ENCODE measurements at places on chromosomes 1 and 21. TPM values are rescaled to one million over a fixed set of nuclear protein-coding genes. Genes with fewer than 3 reads are reported as not detected.

Gene PUSL1
- total RNA-seq: 24.4 TPM

Gene UMODL1
- total RNA-seq: 0.21 TPM

GRCh38 chr1:64473367-64473766 lies 3.4 kb downstream of the CACHD1 start:
- DNase-seq: no peak
- H3K27ac ChIP-seq: no peak overlapping the region
- no peak overlapping the region for H3K4me3 ChIP-seq
- H3K4me1 ChIP-seq: peaks cover 9% of the 10 kb centered on the region
- peaks cover 35% of the 10 kb centered on the region for H3K27me3 ChIP-seq
- peaks cover 2% of the 10 kb centered on the region for H3K36me3 ChIP-seq

- H3K4me1 ChIP-seq: peaks cover 2% of the 10 kb centered on the region
- DNase-seq: peak; percentile 5
- H3K27ac ChIP-seq: no peak overlapping the region
- peaks cover 37% of the 10 kb centered on the region for H3K27me3 ChIP-seq
- H3K4me3 ChIP-seq: peak overlapping the region; percentile 41
Observed at GRCh38 chr21:46098303-46099141, 610 bp downstream of the COL6A2 start.

DNA sequence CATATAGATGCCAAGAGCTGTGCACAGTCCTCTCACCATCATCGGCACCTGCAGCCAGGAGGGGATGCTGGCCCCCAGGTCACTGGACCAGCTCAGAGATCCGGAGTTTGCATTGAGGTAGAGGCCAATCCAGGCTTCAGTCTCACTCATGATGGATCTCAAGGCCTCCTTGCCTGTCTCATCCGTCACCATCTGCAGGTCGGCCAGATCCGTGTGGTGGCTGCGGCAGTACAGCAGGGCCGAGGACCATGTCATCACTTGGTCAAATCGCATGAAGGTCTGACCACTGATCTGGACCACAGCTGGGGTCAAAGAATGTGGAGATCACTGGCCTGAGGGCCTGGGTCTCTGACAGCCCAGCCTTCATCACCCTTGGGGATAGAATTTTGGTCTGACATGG lies 6.6 kb downstream of the CLEC20A start:
- H3K4me3 ChIP-seq: no peak overlapping the region
- no peaks in the 10 kb centered on the region for H3K4me1 ChIP-seq
- H3K27me3 ChIP-seq: peaks cover 11% of the 10 kb centered on the region

GRCh38 chr1:206708058-206708457 lies 23.4 kb downstream of the MAPKAPK2 start:
- H3K4me3 ChIP-seq: no peak overlapping the region
- H3K4me1 ChIP-seq: peaks cover 84% of the 10 kb centered on the region
- DNase-seq: no peak
- peaks cover 3% of the 10 kb centered on the region for H3K36me3 ChIP-seq

DNA sequence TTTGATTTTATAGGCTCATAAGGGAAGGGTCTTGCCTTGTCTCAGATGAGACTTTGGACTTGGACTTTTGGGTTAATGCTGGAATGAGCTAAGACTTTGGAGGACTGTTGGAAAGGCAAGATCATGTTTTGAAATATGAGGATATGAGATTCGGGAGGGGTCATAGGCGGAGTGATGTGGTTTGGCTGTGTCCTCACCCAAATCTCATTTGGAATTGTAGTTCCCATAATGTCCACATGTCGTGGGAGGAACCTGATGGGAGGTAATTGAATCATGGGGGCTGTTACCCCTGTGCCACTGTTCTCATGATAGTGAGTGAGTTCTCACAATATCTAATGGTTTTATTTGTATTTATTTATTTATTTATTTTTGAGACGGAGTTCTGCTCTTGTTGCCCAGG lies 6.9 kb upstream of the CSDE1 start:
- no peaks in the 10 kb centered on the region for H3K4me1 ChIP-seq
- peaks cover 7% of the 10 kb centered on the region for H3K36me3 ChIP-seq
- no peak overlapping the region for H3K27ac ChIP-seq
- no peaks in the 10 kb centered on the region for H3K27me3 ChIP-seq

DNA sequence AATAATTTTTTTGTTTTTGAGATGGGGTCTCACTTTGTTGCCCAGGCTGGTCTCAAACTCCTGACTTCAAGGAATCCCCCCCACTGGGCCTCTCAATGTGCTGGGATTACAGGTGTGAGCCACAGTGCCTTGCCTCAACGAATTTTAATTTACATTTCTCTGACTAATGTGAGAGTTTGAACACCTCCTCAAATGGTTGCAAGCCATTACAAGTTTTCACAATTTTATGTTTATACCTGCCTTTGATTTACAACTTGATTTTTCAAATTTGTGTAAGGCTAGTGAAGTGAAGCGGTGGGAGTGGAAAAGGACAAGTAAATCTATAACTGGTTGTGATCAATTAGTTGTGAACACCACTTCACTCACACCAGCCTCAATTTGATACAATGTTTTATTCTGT lies 8.9 kb upstream of the RHBDL2 start:
- no peak for DNase-seq
- H3K36me3 ChIP-seq: no peaks in the 10 kb centered on the region
- peaks cover 9% of the 10 kb centered on the region for H3K4me1 ChIP-seq
- peaks cover 4% of the 10 kb centered on the region for H3K27me3 ChIP-seq

- H3K4me1 ChIP-seq: peaks cover 14% of the 10 kb centered on the region
- no peaks in the 10 kb centered on the region for H3K27me3 ChIP-seq
- no peak for DNase-seq
- peaks cover 16% of the 10 kb centered on the region for H3K36me3 ChIP-seq
- no peak overlapping the region for H3K4me3 ChIP-seq
Observed at GRCh38 chr21:44948426-44949120, 8.7 kb downstream of the SLX9 start.

Gene PTAFR
- 0.56 TPM for total RNA-seq

Gene FMN2
- total RNA-seq: not detected

Gene RNU1-2
- total RNA-seq: 2,316 TPM

DNA sequence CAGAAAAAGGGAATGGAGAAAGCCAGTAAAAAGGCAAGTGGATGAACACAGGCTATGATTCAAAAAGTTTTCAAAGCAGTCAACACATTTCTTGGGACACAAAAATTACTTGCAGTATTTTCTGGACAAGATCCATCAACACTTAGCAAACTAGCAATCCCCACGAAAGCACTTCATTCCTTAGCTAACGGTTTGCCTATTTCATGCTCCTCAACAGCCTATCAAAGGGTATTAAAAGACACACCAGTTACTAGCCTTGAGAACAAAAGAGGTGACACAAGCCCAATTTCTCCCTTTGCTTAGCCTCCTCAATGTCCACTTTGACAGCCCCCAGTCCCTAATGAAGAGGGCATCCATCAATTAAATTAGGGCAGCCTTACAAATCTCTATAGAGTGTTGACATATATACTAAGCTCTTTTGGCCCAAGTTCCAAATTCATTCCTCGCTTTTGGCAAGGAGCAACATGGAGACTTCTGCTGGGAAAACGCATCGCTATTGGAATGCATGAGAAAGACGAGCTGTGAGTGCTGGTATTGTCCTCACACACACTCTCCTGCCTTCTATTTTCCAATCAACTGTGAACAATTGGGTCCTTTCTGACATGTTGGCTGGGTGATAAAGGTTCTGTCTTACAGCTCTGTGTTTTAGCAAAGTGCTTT lies 180.0 kb downstream of the TNR start:
- peaks cover 9% of the 10 kb centered on the region for H3K27me3 ChIP-seq
- no peak overlapping the region for H3K4me3 ChIP-seq
- DNase-seq: no peak
- no peaks in the 10 kb centered on the region for H3K4me1 ChIP-seq
- no peak overlapping the region for H3K27ac ChIP-seq

- DNase-seq: no peak
- no peaks in the 10 kb centered on the region for H3K36me3 ChIP-seq
- H3K4me1 ChIP-seq: no peaks in the 10 kb centered on the region
- H3K27me3 ChIP-seq: peaks cover 7% of the 10 kb centered on the region
- H3K4me3 ChIP-seq: no peak overlapping the region
Observed at GRCh38 chr1:179661018-179661417, 69.4 kb downstream of the TDRD5 start.

Gene CA6
- total RNA-seq: 0.31 TPM

Gene RGS1
- total RNA-seq: 14.8 TPM

DNA sequence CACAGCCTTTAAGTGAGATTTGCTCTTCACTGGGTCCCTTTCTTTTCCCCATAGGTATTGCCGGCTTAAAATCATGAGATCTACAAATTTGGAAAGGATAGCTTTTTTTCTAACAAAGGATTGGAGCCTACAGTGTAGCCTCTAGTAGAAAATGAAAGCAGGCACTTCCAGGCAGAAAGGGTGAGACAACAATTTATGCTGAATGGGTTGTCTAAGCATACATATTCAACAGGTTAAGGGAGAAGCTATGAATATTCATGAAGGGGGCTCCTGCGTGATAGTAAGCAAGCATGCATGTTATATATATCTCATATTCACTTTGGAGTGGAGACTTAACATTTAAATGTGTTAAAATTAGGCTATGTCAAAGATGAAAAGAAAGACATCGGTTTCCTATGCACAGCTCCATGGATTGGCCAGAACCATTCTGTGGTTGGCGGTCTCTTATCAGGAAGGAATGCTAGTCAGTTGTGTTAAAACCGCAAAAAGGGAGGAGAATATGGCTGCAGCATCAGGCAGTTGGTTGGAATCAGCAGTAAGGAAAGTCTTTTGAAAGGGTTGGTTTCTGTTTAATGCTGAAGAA lies 66.0 kb downstream of the VCAM1 start:
- H3K36me3 ChIP-seq: no peaks in the 10 kb centered on the region
- no peak overlapping the region for H3K27ac ChIP-seq
- peaks cover 16% of the 10 kb centered on the region for H3K27me3 ChIP-seq
- no peak for DNase-seq
- no peaks in the 10 kb centered on the region for H3K4me1 ChIP-seq

DNA sequence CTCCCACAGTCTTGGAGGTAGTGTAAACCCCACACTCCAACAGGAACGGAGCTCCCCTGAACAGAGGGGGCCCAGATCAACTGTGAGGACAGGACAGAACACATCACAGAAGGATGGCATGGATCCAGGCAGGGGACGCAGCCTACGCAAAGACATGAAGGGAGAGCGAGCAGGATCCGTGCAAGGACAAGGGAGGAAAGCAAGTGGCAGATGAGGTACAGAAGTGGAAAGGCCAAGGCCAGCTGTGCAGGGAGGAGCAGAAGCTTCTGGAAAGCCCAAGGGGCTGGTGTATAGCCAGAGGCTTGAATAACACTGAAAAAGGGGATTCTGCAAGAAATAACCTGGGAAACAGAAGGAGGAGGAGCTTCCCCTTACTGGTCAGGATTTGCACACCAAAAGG lies 81.2 kb downstream of the SIPA1L2 start:
- no peak overlapping the region for H3K27ac ChIP-seq
- DNase-seq: no peak
- no peaks in the 10 kb centered on the region for H3K36me3 ChIP-seq
- no peaks in the 10 kb centered on the region for H3K4me1 ChIP-seq

Gene HTR6
- total RNA-seq: not detected

DNA sequence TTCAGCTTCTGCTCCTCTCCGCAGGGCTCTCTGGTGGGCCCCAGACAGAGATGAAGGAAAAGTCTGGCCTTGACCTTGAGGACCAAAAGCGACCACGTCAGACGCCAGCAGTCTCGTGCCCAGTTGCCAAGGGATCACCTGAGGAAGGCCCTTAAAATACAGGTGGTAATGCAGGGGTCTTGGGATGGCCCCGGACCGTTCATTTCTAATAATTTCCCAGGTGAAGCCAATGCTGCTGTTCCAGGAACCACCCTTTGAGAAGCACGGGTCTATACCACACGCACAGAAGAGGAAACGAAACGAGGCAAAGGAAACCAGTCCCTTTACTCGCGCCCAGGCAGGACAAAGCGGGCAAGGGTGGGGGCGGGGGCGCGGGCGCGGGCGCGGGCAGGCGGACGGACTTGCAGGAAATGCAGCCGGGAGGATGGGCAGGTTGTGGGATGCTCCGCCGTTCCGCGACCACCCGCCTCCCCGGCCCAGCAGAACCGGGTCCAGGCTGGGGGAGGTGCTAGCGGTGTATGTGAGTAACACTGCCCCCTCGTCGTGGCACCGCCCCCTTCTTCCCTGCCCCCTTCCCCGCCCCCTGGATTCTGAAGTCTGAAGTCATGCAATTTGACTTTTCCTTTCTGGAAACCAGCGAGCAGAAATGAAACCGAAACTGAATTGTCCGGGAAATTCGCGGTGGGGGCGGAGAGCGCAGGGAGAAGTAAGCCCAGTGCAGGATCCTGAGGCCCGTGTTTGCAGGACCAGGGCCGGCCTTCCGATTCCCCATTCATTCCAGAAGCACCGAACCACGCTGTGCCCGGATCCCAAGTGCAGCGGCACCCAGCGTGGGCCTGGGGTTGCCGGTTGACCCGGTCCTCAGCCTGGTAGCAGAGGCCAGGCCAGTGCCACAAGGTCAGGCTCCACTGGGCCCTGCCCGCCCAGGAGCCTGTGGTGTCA lies 5.8 kb upstream of the MX1 start:
- H3K4me3 ChIP-seq: peak overlapping the region; percentile 86
- H3K27me3 ChIP-seq: peaks cover 11% of the 10 kb centered on the region
- peaks cover 32% of the 10 kb centered on the region for H3K36me3 ChIP-seq
- H3K4me1 ChIP-seq: peaks cover 62% of the 10 kb centered on the region
- H3K27ac ChIP-seq: peak overlapping the region; percentile 100
- DNase-seq: peak; percentile 70

- H3K4me3 ChIP-seq: no peak overlapping the region
- H3K36me3 ChIP-seq: peaks cover 10% of the 10 kb centered on the region
- no peak overlapping the region for H3K27ac ChIP-seq
- no peaks in the 10 kb centered on the region for H3K27me3 ChIP-seq
- DNase-seq: no peak
Observed at GRCh38 chr1:88847643-88848042, 43.7 kb downstream of the GTF2B start.

GRCh38 chr1:243549791-243550190 lies 293.9 kb downstream of the SDCCAG8 start:
- peaks cover 7% of the 10 kb centered on the region for H3K4me1 ChIP-seq
- H3K36me3 ChIP-seq: peaks cover 10% of the 10 kb centered on the region
- H3K27me3 ChIP-seq: no peaks in the 10 kb centered on the region
- H3K4me3 ChIP-seq: no peak overlapping the region

GRCh38 chr21:25494804-25495203 lies 112.5 kb downstream of the MRPL39 start:
- H3K4me3 ChIP-seq: no peak overlapping the region
- no peak overlapping the region for H3K27ac ChIP-seq
- peaks cover 11% of the 10 kb centered on the region for H3K4me1 ChIP-seq

DNA sequence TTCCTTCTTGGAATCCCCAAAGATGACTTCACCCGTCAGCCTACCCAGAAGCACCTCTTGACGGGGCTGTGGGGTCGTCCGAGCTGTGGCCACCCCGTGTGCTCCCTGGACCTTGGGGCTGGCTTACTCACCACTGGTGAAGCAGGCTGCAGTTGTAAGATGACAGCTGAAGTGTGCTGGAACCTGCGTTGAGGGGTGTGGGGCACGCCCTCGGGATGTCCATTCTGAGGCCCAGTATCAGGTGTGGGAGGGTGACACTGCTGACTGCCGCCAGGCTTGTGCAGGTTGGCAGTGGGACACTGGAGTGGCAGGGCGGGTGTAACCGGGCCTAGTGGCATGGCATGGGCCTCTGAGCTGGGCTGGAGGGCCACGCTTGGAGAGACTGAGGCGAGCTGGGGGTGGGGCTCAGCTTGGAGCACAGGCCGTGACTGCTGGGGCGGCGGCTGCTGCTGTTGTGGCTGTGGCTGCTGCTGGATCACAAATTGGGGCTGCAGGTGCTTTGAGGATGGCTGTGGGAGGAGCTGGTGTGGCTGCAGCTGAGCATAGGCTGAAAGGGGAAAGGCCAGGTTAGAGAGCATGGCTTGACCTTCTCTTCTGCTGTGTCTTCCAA lies 33.9 kb upstream of the A3GALT2 start:
- no peak overlapping the region for H3K27ac ChIP-seq
- H3K36me3 ChIP-seq: no peaks in the 10 kb centered on the region
- no peak for DNase-seq

Gene TNFRSF25
- total RNA-seq: 88.5 TPM

Gene PROK1
- not detected for total RNA-seq

All from activated CD4-positive, alpha-beta T cell treated with anti-CD3 and anti-CD28 coated beads, Interleukin-2, amount 10 ng/mL, durations not matched to agents 7 days and 5 days (primary cell).